ENCODE measurements at places on chromosomes 11 and 22.

DNA sequence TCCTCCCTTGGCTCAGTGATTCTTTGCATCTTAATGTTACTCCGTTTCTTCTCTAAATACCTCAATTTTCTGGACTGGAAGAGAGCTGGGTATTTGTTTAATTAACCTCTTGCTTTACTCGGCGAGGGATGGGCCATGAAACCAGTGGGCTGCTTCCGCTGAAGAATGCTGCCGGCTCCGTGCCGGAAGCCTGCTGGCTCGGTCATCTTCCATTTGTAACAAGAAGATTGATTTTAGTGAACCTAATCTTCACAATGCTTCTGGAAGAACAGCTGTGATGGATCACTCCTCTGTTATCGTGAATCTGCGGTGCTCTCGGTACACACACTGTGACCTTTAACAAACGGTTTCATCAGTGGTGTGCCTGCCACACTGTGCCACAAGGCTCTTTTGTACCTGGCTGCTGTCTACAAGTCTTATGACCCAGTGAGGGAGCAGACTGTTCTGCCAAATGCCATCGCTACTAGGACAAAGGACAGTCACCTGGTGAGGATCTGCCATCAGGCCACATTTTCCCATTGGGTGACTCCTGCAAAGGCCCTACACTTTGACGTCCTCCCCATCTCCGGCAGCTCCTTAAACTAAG is 25.3 kb upstream of the PARVB start:
- DNase-seq = no peak

GRCh38 chr11:107591378-107592230 is 657 bp downstream of the ELMOD1 start:
- DNase-seq = no peak

DNA sequence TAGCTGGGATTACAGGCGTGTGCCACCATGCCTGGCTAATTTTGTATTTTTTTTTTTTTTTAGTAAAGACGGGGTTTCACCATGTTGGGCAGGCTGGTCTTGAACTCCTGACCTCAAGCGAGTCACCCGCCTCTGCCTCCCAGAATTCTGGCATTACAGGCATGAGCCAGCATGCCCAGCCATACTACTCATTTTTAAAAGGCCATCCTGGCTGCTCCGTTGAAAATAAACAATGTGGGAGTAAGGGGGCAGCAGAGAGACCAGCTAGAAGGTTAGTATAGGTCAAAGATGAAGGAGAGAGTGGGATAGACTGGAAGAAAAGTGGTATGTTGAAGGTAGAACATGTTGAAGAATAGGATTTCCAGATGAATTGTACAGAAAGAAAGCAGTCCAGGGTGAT is 17.6 kb upstream of the LIN7C start:
- DNase-seq = no peak

DNA sequence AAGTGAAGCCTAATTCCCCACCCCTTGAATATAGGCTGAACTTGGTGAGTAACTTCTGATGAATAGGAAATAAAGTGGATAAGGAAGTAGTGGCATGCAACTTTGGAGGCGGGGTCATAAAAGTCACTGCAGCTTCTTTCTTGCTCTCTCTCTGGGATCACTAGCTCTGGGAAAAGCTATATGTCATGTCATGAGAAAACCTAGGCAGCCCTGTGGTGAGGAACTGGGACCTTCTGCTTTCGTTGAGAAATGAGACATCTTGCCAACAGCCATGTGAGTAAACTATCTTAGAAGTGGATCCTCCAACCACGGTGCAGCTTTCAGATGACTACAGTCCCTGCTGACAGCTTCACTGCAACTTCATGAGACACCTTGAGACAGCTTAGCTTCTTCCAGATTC is 15.7 kb downstream of the ZNF214 start:
- DNase-seq = no peak

GRCh38 chr11:2688381-2689231 is 11.2 kb downstream of the KCNQ1OT1 start:
- DNase-seq = no peak

GRCh38 chr11:118152552-118153471 is at the start of gene SCN4B:
Gene SCN4B, minus strand, starts transcription at chr11:118152823. Its CDS starts 150 bp downstream, at chr11:118152673.
- DNase-seq = no peak

DNA sequence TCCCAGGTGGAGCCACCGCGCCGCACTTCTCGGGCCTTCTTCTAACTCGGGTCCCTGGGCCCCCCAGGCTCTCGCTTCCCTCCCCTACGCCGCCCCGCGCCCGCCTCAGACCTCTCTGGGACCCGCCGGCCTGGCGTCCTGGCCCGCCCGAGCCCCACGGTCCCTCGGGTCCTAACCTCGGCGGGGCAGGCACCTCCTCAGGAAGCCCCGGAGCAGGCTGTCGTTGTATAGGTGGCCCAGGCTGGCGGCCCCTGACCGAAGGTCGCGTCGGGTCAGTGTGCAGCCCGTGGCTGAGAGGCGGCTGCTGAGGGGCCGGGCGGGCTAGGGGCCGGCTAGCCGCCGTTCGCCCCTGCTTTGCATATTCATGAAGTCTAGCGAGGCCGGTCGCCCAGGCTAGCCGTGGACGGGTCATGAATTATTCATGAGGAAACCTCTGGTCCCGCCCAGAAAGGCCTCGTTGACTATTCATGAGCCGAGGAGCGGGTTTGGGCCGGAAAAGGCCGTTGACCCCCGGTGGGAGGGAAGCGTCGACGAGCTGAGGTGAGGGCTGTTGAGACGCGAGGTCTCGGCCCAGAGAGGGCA is at the start of gene HORMAD2:
Gene HORMAD2, plus strand, starts transcription at position 513 of the 582 bp plus-strand sequence. CDS start 13,489 bp downstream, outside the sequence.
- DNase-seq = no peak

- DNase-seq = no peak
Measured at GRCh38 chr11:41845066-41845465, 385.6 kb upstream of the LRRC4C start.

GRCh38 chr22:32737811-32738497 is 63.6 kb upstream of the TIMP3 start:
- no peak for DNase-seq

DNA sequence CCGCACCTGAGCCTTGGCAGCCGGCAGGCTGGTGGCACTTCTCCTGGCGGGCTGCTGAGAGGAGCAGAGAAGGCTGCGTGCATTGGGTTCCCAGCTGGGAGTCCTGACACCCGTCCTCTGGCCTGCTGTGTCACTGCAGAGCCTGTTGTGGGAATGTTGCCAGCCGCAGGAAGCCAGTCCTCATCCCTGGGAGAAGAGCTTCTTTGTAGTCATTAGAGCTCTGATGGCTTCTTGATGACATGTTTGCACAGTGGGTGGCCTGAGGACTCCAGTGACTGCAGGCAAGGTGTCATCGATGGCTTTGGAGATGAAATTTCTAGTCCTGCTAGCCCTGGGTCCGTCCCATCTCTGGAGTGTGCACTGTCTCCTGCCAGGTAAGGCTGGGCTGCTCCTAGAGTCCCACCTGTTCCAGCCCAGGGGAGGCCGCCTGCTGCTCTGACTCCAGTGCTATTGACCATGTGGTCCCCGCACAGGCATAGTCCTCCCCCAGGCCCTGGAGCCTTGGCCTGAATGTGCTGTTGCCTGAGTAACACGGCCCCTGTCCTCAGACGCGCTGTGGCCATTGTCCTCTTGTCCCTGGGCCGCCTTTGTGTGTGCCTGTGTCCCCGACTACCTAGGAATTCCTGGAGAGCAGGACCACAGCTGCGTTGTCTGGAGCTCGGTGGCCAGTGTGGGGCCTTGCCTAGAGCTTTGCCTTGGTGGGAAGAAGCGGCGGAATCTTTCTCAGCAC is 129.2 kb downstream of the CACNA1I start:
- no peak for DNase-seq

DNA sequence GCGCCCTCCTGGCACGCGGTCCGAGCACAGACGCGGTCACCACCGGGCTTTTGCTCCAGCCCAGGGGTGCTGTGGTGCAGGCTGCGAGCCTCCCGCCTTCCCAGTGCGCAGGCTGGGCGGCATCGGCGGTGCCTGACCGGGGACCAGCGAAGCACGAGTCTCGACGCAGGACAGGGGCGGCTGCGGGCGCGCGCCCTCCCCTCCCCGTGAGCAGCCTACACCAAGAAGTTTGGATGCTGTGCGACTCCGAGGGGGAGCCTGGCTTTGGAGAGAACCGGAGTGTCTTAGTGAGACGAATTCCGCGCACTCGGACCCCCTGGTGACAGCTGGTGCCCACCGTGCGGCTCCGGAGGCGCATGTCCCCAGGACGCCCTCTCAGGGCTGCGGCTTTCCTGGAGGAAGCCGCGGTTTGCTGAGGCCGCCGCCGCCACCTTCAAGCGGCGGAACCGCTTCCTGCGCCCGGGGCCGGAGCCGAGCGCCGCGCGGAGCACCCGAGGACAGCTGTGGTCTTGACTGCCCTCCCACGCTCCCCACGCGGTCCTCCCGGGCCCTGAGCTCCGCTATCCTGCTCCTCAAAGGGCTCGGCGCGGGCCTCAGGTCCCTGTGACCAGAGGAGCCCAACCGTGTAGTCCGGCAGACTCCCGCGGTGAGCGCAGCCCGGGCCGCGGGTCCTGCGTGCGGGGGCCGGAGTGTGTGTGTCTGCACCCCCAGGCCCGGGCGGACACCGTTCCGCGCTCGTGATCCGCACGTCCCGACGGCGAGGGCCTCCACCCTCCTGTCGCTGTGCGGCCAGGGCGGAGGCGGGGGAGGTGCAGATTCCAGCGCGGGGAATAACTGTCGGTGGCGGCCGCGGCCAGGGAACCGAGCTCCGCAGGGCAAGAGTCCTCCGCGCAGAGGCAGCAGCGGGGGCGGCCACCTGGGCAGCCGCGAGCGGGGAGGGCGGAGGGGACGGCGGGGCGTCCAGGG is 1.7 kb downstream of the FGF3 start:
- no peak for DNase-seq

GRCh38 chr11:11966354-11966741 is 42.1 kb downstream of the DKK3 start:
- DNase-seq = no peak

DNA sequence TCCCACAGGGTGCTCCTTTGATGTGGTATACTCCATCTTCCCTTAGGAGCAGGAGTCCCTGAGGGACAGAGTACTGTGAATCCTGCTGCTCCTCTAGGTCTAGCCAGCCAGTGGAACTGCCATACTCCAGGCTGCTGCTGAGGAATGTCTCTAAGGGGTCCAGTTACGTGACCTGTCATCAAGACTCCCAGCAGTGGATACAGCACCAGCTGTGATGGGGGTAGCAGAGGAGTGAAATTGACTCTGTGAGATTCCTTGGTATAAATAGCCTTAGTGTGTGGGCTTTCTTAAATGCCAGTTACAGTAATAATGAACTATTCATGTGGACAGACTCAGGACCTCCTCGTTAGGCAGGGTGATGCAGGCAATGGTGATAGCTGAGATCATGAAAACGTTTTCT is 140.4 kb upstream of the LUZP2 start:
- DNase-seq = no peak

DNA sequence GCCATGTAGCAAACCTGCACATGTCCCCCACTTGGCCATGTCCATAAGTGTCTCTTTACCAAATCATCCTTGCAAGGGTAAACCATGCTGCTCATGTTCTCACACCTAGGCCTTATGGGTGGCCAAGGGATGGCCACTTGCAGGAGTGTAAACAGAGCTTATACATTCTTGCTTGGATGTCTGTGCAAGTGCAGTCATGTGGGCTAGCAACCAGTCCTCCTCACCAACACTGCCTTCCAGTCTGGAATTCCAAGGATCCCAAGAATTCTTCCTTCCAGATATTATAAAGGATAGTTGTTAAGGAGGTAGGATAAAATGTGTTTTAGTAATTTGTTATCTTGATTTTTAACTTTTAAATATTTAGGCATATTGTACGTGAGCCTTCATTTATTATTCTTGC is 47.8 kb upstream of the OR5P2 start:
- no peak for DNase-seq

GRCh38 chr22:29734406-29734805 is 14.6 kb downstream of the CABP7 start:
- DNase-seq = no peak

GRCh38 chr11:17574141-17575091 is 27.4 kb downstream of the OTOG start:
- no peak for DNase-seq

GRCh38 chr22:50530877-50531545 is 1.2 kb upstream of the TYMP start:
- peak; percentile 90 for DNase-seq

- DNase-seq = no peak
Measured at GRCh38 chr22:43521716-43522115, 109.9 kb downstream of the MPPED1 start.

- DNase-seq = no peak
Measured at GRCh38 chr22:48607901-48608662, 1219.6 kb downstream of the BRD1 start.
